ENCODE measurements at places on chromosomes 1 and 21. TPM values are rescaled to one million over a fixed set of nuclear protein-coding genes. Genes with fewer than 3 reads are reported as not detected.

The ABCA4 gene
- total RNA-seq: 1.5 TPM

The TRIM58 gene
- total RNA-seq: not detected

The DMBX1 gene
- 0.05 TPM for total RNA-seq

The RPE65 gene
- total RNA-seq: not detected

The SLX9 gene
- total RNA-seq: 50.9 TPM

The GJA8 gene
- not detected for total RNA-seq

The GSTM1 gene
- total RNA-seq: not detected

The FCGR1A gene
- total RNA-seq: not detected

The FCRL1 gene
- not detected for total RNA-seq

The RAVER2 gene
- 15.1 TPM for total RNA-seq

The LRRN2 gene
- total RNA-seq: 2.0 TPM

The PUM1 gene
- total RNA-seq: 109 TPM

The GPR25 gene
- total RNA-seq: not detected

The KRTAP19-3 gene
- total RNA-seq: not detected

The RAD54L gene
- 29.4 TPM for total RNA-seq

The EXO1 gene
- 26.3 TPM for total RNA-seq

The AGBL4 gene
- not detected for total RNA-seq

The ANGPTL1 gene
- total RNA-seq: not detected

The PRDM2 gene
- total RNA-seq: 40.3 TPM

The SH2D1B gene
- total RNA-seq: not detected

The VWA5B1 gene
- total RNA-seq: not detected

The PODN gene
- total RNA-seq: 0.23 TPM

The ETV3L gene
- total RNA-seq: not detected

The HDAC1 gene
- 256 TPM for total RNA-seq

The ANGPTL3 gene
- not detected for total RNA-seq

The OLFML2B gene
- 1.5 TPM for total RNA-seq

The MTARC2 gene
- total RNA-seq: 10.1 TPM

The MPZ gene
- not detected for total RNA-seq

The TFF1 gene
- 0.36 TPM for total RNA-seq

The TCEANC2 gene
- total RNA-seq: 5.1 TPM

The FAM43B gene
- total RNA-seq: 3.0 TPM

The TFF3 gene
- total RNA-seq: 8.9 TPM

The ESRRG gene
- not detected for total RNA-seq

The COL6A1 gene
- total RNA-seq: 34.2 TPM

The ATAD3C gene
- total RNA-seq: 10.6 TPM

Data from Panc1 (cell line).